ENCODE measurements at places on chromosomes 6 and 20. TPM values are rescaled to one million over a fixed set of nuclear protein-coding genes. Genes with fewer than 3 reads are reported as not detected.

TNFAIP3 gene
- 5.2 TPM for total RNA-seq

COL12A1 gene
- total RNA-seq: 192 TPM

DNA sequence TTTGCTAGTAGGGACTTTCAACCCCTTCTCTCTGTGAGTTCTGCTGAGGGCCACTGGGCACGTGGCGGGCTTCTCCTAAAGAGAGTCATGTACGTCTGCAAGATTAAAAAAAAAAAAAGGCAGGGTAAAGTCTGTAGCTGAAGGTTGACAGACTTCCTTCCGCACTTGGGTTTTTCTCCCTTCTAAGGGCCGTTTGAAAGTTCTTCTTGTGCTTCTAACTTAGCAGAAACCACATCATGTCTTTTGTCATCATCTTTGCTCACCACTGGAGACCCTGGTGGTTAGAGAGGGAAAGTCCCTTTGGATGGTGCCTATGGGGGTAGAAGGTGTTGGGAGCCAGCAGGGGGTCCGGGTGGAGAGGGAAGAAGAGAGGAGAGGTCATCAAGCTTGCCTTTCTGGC is 31.4 kb downstream of the PRDM1 start:
- no peak for DNase-seq

GRCh38 chr20:3082955-3083952 is 1.3 kb downstream of the AVP start:
- DNase-seq: no peak

DNA sequence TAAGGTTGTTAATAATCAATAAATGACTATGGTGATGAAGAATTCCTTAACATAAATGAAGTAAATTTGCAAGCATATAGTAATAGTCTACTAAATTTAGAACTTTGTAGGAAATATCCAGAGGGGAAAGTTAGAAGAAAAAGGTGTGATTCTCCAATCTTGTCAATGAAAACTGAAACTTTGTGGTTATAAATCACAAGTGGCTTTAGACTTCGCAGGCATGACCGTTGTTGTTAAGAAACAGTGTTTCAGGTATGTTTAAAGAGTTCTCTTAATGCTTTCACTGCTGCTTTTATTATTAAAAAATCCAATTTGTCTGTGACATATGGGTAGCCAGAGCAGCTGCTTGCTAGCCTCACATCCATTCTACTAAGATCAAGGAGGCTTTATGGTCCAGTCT is 475.6 kb upstream of the ADGRB3 start:
- DNase-seq: no peak

MAS1 gene
- not detected for total RNA-seq

GRCh38 chr6:12277386-12277785 is 12.8 kb upstream of the EDN1 start:
- DNase-seq: no peak

DNA sequence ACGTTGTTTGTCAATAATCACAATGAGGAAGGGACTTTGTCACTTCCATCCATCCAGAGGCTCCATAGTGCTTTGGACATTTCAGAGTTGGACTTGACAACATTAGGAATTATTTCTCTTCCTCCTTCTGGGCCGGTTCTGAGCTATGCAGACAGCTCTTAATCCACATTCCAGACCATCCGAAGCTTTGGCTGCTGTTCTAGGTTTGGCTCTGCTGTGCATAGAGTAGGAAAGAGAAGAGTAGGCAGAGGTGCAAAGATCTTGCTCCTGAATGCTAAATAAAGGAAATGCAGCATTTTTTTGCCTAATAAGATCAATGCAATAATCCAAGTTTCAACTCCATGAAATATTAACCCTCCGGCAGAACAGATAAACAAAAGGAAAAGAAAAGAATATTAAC is 251.8 kb upstream of the PRND start:
- DNase-seq: no peak

OPN5 gene
- not detected for total RNA-seq

DNA sequence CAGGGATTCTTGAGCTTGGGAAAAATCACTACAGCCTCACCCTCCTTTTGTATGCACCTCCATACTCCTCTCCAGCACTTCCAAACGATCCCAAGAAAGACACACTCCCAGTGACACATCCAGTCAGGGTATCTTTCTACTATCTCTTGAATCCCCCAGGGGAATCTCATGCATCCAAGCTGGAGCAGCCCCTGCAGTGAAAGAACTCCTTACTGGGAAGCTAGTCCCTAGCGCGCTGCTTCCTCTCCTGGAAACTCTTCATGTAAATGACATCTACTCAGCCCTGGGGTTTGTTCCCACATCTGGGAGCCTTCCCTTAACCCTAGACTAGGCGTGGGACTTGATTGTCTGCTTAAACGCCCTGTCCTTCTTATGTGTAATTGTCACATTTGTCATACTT is 329.1 kb upstream of the QKI start:
- no peak for DNase-seq

GRCh38 chr20:53847139-53847836 is 223.1 kb downstream of the BCAS1 start:
- no peak for DNase-seq

- no peak for DNase-seq
Observed at GRCh38 chr6:92748131-92748530, 671.2 kb downstream of the EPHA7 start.

GRCh38 chr20:62860924-62861691 is 514 bp downstream of the TCFL5 start:
- DNase-seq: no peak

DNA sequence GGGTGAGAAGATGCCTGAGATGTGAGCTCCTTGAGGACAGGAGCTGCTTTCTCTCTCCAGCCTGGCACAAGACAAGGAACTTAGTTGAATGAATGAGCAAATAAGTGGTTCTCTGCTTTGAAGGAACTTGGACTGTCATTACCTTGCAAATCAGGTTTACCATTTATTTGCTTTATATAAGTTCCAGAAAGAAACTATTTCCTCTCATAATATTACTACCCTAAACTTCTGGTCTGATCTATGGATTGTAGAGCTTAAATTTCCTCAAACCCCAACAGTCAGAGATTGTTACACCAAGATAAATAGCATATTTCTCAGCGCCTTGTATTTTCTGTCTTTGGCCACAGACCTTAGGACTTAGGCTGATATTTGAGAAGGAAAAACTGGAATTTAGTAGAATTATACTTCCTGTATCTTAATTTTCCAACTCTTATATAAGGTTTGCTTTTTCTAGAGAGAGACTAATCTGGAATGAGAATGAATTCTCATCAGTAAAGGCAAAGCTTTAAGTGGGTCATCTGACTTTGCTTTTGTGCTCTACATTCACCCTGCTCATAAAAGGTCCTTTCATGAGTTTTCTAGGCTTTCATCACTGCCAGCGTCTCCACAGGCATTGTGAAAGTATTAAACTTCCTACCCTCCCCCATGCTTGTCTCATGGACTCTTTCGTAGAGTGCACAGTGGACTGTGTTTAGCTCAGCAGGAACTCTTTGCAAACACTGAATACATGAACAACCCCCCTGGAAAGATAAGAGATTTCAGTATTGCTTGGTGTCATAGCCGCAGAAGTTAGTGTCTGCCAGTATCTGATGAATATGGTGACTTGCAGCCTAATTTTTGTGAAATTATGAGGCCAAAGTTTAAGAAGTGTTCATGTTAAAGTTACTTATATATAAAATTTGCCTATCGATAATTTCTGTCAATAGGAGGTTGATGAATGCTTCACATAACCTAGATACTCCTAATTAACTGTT is 74.0 kb downstream of the PTPRA start:
- peak; percentile 69 for DNase-seq

THEMIS gene
- total RNA-seq: not detected

KHDRBS2 gene
- total RNA-seq: not detected

DEFB124 gene
- not detected for total RNA-seq

- DNase-seq: peak; percentile 25
Observed at GRCh38 chr6:160534050-160534696, 129.9 kb downstream of the LPA start.

- DNase-seq: peak; percentile 82
Observed at GRCh38 chr6:83868639-83869038, 9.2 kb downstream of the CYB5R4 start.

- DNase-seq: peak; percentile 51
Observed at GRCh38 chr6:34696189-34696738, 303 bp downstream of the ILRUN start.

MDN1 gene
- total RNA-seq: 29.9 TPM

- DNase-seq: peak; percentile 63
Observed at GRCh38 chr20:60295214-60295613, 337.0 kb downstream of the CDH26 start.

TMEM200A gene
- 3.5 TPM for total RNA-seq

OXT gene
- total RNA-seq: not detected

GRCh38 chr6:33967966-33968724 is 164.3 kb upstream of the MLN start:
- DNase-seq: no peak

DNA sequence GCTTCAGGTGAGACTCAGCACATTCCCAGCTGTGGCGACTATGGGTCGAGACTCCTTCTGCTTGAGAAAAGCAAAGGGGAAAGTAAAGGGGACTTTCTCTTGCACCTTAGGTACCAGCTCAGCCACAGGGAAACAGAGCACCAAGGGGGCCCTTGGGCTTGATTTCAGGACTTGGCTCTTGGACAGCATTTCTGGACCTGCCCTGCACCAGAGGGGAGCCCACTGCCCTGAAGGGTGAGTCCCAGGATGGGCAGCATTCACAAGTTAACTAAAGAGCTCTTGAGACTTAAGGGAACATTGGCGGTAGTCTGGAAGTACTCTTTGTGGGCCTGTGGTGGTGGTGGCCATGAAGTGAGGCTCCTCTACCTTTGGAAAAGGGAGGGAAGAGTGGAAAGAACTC is 50.3 kb upstream of the RCAN2 start:
- no peak for DNase-seq

- no peak for DNase-seq
Observed at GRCh38 chr6:38141085-38141484, 321.6 kb downstream of the ZFAND3 start.

RSPO4 gene
- total RNA-seq: not detected

DNA sequence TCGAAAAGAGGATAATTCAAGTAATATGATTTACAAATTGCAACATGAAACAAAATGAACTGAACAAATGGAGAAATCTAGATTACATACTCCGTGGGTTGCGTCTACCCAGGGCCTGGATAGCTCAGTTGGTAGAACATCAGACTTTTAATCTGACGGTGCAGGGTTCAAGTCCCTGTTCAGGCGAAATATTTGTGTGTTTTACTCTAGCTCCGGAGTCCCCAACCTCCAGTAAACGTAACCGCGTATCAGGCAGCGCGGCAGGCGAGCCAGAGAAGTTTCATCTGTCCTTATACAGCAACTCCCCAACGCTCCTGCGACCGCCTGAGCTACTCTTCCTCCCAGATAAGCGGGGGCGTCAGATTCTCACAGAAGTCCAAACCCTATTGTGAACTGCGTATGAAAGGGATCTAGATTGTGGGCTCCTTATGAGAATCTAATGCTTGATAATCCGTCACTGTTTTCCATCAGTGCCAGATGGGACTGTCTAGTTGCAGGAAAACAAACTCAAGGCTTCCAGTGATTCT is 176.1 kb downstream of the TRIM27 start:
- DNase-seq: peak; percentile 92

DNA sequence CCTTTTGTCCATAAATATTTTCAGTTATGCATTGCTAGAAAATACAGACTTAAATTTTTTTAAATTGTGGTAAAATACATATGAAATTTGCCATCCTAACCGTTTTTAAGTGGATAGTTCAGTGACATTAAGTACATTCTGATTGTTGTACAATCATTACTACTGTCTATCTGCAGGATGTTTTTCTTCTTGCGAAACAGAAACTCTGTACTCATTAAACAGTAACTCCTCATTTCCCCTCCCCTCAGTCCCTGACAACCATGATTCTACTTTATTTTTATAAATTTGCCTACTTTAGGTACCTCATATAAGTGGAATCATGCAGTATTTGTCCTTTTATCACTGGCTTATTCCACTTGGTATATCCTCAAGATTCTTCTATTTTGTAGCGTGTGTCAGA is 21.3 kb downstream of the TAF11 start:
- no peak for DNase-seq

- no peak for DNase-seq
Observed at GRCh38 chr6:42436825-42437224, 14.9 kb downstream of the TRERF1 start.

GRCh38 chr6:8335381-8335780 is 100.0 kb downstream of the SLC35B3 start:
- DNase-seq: peak; percentile 17

GRCh38 chr6:148419430-148419829 is 76.8 kb downstream of the SASH1 start:
- no peak for DNase-seq

SLC22A16 gene
- total RNA-seq: under 0.01 TPM

- DNase-seq: no peak
Observed at GRCh38 chr20:43542161-43542560, 16.7 kb upstream of the SGK2 start.

GRCh38 chr20:18052856-18053255 is 4.9 kb downstream of the OVOL2 start:
- DNase-seq: peak; percentile 9

KCNQ5 gene
- total RNA-seq: 13.7 TPM

MLIP gene
- total RNA-seq: 0.33 TPM

PACSIN1 gene
- not detected for total RNA-seq

BPIFB4 gene
- not detected for total RNA-seq

DNA sequence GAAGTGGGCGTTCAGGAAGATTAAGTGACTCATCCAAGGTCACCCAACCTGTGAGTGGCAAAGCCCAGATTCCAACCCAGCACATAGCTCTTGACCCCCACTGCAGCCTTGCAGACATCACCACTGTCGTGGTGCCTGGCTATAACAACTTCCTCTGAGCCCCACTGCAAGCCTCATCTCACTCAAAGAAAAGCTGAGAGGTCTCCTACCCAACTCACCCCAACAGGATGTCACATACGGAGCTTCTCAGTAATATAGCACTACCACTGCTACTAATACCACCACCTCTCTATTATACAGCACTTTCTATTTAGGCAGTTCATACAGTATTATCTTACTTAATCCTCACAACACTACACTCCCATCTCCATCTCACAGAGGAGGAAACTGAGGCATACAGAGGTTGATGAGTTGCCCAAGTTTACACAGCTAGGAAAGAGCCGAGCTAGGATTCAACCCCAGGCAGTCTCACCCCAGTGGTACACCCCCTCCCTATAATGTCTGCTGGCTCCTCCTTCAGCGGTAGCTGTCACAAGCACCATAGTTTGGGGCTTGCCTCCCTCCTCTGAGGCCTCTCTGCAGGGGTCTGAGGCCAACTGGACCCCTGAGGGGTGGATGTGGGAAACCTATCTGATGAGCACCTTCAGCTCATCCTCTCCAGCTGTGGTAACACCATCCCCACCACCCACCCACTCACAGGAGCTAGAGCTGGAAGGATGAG is 19.5 kb downstream of the TFEB start:
- DNase-seq: no peak

DNA sequence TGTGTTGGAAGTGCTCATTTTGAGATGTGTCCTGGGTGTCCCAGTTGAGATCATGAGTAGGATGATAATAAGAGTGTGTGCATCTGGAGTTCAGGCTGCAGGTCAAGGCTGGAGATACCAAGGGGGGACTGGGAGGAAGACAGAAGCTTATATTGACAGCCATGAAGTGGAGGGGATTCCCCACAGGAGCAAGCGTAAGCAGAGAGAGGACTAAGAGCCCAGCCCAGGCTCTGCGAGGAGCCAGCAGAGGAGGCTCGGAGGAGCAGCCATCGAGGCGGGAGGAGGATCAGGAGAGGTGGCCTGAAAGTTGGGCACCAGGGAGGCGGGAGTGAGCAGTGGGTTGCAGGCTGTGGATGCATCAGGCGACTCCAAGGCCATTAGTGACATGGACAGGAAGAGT is 116.2 kb downstream of the SLC24A3 start:
- no peak for DNase-seq
